Activated CD8-positive, alpha-beta T cell treated with anti-CD3 and anti-CD28 coated beads for 36 hours (primary cell): ENCODE measurements at places on chromosomes 3 and 15.

DNA sequence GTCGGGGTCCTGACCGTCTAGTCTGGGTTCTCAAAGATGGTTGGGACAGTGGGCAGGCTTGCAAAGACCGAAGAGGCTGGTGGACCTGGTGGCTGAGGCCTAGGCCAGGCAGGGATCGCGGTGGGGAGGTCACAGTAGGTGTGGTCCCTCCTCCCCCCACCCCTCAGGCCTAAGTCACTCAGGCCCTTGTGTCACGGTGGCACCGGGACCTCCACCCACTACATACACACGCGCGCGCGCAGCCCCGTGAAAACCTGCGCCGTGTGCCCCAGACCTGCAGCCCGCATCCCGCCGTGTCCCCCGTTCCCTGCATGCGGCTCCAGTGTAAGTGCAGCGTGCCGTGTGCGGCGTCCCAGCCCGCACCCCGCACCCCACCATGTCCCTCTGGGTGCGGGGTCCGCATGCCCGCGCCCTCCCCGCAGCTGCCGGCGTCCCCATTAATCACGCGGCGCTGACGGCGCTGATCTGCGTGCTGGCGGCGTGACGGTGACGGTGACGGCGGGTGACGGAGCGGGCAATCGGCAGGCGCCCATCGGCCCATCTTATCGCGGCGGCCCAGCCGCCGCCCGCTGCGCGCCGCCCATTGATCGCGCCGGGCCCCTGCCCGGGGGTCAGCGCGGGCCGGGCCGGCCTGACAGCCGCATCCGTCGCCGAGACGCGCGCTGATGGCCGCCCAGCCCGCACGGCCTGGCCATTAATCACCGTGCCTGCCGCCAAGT is 24.4 kb downstream of the SEC61A1 start:
- H3K27me3 ChIP-seq: no peaks in the 10 kb centered on the region
- no peak overlapping the region for H3K27ac ChIP-seq
- peak; percentile 51 for DNase-seq
- H3K36me3 ChIP-seq: peaks cover 20% of the 10 kb centered on the region

DNA sequence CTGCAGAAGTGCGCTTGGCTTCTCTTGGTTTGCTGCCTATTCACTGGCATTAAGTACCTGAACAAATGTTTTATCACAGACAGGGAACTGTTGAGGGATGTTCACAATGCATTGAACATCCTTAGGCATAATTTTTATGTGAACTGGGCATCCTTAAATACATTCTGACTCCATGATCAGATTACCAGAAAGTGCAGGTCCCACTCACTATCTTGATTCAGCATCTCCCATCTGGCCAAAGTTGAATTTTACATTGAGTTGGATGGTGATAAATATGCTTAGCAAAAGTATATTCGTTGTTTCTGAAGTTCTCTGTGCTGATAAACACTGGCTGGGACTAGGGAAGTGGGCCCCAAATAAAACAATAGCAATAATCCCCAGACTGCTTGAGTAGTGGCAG is 108.5 kb downstream of the RBMS3 start:
- H3K36me3 ChIP-seq: no peaks in the 10 kb centered on the region
- no peak overlapping the region for H3K4me3 ChIP-seq
- no peaks in the 10 kb centered on the region for H3K27me3 ChIP-seq
- peaks cover 4% of the 10 kb centered on the region for H3K4me1 ChIP-seq
- H3K27ac ChIP-seq: no peak overlapping the region

GRCh38 chr15:77737238-77738037 is 104.7 kb upstream of the LINGO1 start:
- H3K4me1 ChIP-seq: no peaks in the 10 kb centered on the region
- no peaks in the 10 kb centered on the region for H3K36me3 ChIP-seq
- DNase-seq: no peak
- peaks cover 4% of the 10 kb centered on the region for H3K27me3 ChIP-seq
- no peak overlapping the region for H3K4me3 ChIP-seq

DNA sequence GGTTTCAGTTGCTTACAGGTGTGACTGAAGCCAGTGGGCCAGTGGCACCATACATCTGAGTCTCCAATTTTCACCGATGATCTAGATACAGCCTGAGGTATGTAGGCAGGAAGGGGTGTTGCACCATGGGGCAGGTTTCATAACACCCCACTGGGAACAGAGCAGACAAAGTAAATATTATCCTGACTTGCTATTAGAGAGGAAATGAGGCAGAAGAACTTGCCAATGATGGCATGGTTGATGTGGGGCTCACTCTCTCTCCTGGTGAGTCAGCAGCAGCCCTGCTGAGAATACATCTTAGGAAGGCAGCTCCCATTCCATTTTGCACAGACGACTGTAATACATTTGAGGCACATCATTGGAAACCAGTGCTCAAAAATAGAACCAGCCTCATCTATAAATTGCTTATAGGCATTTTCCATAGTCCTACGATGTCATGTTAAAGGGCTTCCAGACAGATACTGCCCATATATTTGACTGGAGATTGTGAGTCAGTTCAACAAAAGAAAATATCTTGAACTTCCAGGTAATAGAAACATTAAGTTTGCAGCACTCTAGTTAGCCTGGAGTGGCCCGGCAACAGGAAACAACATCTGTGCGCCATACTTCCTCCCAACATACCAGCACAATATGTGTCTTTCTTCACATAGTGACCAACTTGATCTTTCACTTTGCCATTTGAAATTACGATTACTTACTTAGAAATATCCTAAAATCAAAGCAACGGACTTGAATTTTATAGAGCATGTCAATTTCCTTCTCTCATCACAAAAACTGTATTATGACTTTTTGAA is 175.5 kb downstream of the NECTIN3 start:
- DNase-seq: no peak
- H3K27ac ChIP-seq: no peak overlapping the region
- H3K27me3 ChIP-seq: no peaks in the 10 kb centered on the region
- no peaks in the 10 kb centered on the region for H3K36me3 ChIP-seq

DNA sequence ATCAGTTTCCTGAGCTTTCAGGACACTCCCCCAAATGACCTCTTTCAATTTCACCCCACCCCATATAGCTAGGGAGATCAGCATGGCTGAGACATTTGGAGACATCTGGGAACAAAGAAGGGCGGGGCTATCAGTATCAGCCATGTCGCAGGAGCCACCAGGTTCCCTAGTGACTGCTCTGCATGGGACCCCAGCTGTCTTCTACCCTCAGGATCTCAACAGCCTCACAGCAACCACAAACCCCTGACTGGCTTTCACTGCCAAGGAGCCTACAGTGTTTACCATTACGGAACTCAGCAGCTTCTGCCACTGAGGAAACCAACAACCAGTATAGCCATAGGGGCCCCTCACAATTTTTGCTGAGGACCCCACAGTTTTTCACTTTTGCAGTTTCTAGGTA is 269.6 kb upstream of the TRIM42 start:
- no peaks in the 10 kb centered on the region for H3K4me1 ChIP-seq
- no peak for DNase-seq

GRCh38 chr3:14512281-14512941 is 27.7 kb downstream of the GRIP2 start:
- DNase-seq: no peak
- no peak overlapping the region for H3K4me3 ChIP-seq
- no peaks in the 10 kb centered on the region for H3K36me3 ChIP-seq
- no peak overlapping the region for H3K27ac ChIP-seq

DNA sequence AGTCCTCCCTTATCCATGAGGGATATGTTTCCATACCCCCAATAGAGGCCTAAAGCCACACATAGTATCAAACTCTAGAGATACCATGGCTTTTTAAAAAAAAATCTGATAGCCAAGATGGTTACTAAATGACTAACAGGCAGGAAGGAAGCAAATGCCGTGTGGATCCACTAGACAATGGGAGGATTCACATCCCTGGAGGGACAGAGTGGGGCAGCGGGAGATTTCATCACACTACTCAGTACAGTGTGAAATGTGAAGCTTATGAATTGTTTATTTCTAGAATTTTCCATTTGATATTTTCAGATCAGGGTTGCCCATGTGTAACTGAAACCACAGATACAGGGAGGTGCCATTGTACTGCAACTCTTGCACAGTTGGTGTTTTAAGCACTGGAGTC is 826.6 kb downstream of the SQOR start:
- no peaks in the 10 kb centered on the region for H3K36me3 ChIP-seq
- no peak overlapping the region for H3K27ac ChIP-seq
- no peaks in the 10 kb centered on the region for H3K27me3 ChIP-seq
- DNase-seq: no peak
